ENCODE measurements at places on chromosomes 12 and 14.

DNA sequence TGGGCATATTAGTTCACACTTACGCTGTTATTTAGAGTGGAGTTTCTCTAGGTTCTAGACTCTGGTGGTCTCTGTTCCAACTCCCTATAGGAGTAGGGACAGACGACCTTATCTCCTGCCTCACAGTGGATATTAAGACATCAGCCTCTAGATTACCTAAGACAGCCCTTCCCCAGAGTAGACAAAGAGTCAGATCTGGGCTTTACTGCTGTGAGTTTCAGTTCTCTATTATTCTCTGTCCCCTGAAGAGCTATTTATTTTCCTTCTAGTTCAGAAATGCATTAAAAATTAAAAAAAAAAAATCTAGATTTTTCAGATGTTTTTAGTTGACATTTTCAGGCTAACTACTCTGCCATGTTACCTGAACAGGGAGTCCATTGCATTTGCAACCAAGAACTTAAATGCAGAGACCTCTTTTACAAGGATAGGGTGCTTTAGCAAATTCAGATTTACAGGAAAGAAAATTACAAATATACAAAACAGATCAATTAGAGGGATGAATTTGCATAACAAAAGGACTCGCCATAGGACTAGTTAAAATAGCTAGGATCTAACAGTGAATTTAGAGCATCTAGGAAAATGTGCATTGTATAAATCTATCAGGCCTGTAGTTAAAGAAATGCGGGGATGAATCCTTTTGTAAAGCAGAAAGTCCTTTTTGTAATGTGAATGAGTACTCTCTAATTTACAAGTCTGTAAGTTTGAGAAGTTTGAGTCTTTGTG lies 381.4 kb downstream of the APAF1 start:
- DNase-seq: no peak

- no peak for DNase-seq
Measured at GRCh38 chr12:132413931-132414588, 75.9 kb upstream of the FBRSL1 start.

DNA sequence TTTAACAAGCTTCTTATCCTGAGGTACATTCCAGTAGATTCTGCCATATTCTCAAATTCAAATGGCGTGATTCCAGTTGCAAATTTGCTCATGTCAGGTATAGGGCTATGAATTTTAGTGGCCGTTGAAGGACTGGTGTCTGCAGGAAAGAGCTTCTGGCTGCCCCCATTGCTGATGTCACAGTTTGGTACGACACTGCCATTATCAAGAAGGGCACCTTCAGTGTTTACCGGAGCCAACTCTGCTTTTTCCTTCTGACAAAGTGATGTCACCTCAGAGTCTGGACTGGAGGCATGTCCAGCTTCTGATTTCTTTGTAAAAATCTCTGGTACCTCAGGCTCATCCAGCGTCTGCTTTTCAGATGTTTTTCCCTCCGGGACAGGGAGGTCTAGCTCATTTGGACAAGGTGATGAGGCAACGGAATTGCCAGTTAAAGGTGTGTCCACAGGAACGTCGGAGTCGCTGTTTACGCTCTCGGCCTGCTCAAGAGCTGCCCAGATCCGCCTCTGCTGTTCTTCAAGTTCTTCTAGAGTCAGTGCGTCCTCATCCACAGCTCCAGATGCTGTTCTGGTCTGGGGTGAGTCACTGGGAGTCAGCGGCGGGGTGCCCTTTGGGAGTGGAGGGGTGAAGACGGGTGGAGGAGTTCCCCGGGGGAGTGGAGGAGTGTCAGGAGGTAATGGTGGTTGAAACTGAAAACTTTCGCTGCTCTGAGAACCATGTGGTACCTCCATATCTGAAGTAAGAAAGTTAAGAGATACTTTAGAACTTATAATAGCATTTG lies 27.0 kb downstream of the ZCCHC8 start:
- no peak for DNase-seq

DNA sequence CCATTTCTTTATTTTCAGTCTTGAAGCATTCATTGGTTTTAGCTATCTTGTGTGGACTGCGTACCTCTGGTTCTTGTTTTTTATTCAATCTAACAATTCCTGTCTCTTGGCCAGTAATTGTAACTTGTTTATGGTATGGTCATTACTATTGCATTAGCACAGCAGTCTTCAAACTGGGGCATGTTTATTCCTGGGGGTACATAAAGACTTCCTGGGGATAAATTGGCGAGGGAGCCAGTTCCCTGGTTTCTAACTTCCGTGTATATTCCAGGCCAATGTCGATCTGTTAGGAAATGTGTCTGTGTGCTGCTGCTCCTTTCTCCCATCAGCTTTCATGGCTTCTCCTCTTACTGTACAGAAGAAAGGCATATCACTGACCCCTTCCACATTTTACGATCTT lies 13.7 kb upstream of the EVL start:
- no peak for DNase-seq

GRCh38 chr12:116148844-116149243 lies 128.6 kb downstream of the MED13L start:
- DNase-seq: no peak

- no peak for DNase-seq
Measured at GRCh38 chr14:64118892-64119291, 175.3 kb downstream of the ESR2 start.

GRCh38 chr12:52213564-52214420 lies 19.3 kb upstream of the KRT7 start:
- peak; percentile 18 for DNase-seq

- no peak for DNase-seq
Measured at GRCh38 chr14:97293659-97294058, 496.5 kb downstream of the VRK1 start.

GRCh38 chr12:79444089-79444488 lies 246.7 kb downstream of the PAWR start:
- no peak for DNase-seq

DNA sequence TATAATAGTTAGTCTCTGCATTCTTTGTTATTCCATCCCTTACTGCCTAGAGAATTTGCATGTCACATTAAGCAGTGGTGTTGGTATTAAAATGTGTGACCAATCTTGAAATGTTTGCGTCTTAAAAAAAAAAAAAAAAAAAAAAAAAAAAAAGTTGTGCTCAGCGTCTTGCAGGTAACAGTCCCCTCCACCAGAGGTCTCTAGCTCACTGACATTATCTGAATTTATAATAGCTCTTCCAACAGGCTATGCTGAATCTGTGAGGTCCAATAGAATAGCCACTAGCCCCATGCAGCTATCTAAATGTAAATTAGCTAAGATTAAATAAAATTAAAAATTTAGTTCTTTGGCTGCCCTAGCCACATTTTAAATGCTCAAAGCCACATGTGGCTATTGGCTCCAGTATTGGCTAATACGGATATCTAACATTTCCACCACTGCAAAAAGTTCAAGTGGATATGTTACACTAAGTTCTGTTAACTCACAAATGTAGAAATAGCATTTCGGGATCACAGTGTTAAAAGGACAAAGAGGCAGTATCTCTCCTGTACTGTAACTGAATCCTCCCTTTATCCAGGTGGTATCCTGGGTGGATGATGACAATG lies 28.7 kb downstream of the NKX2-8 start:
- no peak for DNase-seq

DNA sequence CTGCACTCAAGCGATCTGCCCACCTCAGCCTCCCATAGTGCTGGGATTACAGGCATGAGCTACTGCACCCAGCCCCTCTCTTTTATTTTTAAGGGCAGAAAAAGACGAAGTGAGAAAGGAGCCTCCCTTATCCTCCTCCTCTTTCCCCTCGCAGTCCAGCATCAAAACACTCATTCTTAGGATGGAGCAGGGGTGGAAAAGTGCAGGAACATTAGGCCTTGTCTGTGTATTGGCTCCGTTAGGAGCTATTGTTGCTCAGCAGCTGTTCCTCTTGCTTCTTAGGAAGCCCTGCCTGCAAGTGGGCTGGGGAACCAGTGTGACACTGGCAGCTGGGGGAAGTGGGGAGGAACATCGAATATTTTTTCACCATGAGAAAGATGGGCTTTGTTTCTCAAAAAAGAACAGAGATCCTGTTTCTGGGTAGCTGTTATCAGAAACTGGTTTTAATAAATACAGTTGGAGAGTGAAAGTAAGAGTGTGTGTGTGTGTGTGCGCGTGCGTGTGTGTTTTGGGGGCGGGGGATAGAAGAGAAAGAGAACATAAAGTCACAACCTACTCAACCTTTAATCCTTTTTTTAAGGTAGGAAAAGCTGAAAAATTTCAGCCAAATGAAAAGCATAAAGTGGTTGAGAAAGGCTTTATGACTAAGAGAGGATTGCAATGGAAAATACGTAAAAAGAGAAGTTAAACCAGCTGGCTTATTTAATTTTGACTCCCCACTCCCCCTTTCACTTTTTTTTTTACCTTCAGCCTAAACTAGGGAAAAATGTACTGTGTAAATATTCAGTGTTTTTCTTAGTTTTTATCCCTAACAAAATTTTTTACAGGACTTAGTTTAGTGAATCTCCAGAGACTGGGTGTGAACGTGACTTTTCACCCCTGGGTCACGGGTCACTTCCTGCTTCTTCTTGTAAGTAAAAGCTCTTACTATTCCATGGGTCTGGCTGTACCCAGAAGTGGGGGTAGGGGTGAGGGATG lies 197.2 kb upstream of the PLEKHG7 start:
- DNase-seq: no peak

DNA sequence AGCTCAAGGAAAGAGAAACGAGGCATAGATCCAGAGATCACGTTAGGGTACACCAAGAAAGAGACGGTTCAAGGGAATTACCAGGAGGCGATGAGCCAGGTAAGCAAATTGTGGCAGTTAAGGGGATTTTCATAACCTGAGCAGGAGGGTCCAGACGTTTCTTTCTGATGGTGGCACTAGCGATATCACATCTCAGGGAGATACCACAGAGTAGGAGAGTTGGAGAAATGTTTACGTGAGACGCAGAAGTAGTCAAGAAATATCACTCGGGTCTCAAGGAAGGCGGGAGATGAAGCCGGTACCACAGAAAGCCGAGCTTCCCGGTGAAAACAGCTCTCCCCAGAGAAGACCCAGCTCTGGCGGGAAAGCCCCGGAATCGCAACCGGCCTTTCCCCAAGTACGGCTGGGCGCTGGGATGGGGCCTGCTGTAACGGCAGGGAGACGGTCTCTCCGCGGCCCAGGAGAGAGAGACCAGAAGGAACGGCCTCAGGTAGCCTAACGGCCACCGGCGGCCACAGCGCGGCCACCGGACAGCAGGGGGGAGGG lies 485 bp downstream of the SENP1 start:
- no peak for DNase-seq

DNA sequence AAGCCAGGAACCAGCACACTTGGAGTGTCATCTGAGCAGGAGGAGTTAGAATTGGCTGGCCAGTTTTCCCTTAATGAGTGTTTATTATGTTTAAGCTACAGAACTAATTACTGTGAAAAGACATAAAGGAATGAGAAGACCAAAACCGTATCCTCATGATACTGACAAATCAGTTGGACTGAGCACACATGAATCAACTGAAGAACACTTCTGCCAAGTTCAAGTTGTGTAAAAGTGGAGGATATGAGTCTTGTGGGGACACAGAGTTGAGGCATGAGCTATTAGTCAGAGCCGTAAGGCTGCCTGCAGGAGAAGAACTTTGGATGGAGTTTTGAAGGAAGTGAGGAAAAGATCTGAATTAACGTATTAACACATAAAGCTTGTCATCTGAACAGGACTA lies 43.1 kb downstream of the HMGA2 start:
- no peak for DNase-seq

GRCh38 chr14:37824939-37825712 lies 229.7 kb downstream of the TTC6 start:
- DNase-seq: no peak

DNA sequence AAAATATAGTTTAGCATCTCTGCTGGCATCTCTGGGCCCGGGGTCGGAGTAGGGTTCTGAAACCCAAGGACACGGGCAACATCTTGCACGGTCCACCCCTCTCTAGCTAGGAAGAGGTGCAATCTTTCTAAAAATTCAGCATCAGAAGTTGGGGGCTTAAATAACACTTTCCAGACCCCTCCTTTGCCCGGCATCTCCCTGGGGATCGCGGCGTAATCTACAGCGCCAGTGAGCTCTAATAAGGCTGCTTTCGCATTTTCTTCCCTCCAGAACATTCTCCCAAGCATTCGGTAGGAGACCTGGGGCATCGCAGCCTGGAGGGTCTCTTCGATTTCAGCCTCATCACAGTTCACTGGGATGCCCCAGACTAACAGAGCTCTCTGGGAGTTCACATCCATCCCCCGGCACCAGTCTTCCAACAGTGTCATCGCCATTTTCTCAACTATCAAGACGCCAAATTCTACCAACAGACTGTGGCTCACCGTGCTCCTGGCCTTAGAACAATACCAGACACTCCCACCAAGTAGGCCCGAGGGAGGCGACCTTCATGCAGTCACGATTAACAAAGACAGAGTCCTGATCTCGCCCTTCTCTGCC lies 880 bp downstream of the PNMA1 start:
- no peak for DNase-seq

DNA sequence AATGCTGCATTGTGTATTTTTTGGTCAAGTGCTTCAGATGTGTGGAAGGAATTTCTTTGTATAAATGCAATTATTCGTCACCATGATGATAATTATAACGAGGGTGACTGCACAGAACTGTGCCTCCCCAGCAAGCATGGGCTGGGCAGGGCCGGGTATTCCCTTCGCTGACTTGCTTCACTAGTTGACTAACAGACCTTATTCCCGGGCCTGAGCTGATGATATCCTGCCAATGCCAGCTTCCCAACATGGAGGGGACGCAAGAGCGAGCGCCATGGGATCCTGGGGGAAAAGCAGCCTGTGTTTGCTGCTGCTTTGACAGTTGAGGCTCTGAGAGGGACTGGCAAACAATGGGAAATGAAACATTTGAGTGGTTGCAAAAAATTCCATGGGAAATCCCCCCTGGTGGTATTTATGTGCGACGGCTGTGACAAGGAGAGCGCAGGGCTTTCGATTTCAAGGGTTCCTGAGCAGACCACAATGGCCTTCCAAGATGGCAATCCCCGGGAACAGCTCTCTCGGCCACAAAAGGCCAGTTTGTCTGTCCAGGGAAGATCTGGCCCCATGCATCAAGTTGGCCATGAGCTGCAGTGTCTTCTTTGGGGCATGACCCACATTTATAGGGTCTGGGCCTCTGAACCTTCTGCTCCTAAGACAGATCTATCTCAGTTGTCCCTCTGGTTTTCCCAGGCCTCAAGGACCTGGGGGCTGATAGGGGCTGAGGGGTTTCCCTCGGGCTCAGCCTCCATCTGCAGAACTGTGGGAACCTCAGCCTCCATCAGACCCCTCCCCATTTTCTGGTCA lies 21.9 kb upstream of the MAP1LC3B2 start:
- no peak for DNase-seq

DNA sequence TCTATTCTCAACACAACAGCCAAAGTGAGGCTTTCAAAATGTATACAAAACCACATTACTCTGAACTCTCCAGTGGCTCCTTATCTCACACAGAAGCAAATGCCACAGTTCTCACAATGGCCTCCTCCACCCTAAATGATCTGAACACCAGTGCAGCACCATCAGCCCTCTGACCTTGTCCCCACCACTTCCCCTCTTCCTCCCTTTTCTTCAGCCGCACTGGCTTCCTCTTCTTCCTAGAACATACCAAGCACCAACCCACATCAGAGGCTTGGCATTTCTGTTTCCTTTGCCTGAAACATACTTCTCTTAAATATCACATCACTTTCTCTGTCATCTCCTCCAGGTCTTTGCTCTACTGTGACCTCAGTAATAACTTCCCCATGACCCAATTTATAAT lies 66.3 kb downstream of the GPR135 start:
- no peak for DNase-seq
